ENCODE measurements at places on chromosomes 13 and 19.

DNA sequence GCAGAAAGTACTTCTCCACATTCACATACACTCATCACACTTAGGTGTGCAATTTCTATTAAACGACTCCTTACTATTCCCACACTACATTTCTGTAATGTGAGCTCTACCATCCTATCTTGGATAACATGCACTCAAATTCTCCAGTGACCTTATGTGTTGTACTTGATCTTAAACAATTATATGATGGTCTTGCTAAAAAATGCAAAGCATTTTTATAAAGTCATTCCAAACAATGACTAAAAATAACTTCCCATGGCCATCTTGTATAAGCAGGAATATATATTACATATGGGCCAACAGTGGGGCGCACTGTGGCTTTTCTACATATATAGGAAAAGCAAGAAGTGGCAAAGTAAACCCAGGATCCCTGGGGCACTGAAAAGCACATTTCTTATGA is 155.5 kb downstream of the FLT1 start:
- H3K4me1 ChIP-seq, result no peaks in the 10 kb centered on the region
- DNase-seq, result no peak
- no peaks in the 10 kb centered on the region for H3K36me3 ChIP-seq
- H3K27ac ChIP-seq, result no peak overlapping the region
- no peaks in the 10 kb centered on the region for H3K27me3 ChIP-seq

DNA sequence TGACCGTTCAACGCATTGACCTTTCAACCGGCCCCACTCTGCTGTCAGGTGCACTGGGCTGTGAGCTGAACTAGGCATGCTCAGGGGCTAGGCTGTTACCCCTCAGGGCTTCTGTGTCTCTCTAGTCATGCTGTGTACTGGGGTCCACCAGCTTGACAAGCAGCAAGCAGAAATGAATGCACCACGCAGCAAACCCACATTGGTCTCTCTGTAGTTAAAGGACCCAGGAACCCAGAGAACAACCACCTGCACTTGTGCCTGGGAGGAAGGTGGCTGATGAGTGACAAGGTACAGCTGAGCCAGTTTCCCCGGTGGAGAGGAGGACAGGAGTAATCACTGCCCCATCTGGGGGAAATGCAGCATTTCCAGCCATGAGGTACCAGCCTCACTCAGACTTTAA is 159.9 kb downstream of the USP12 start:
- no peaks in the 10 kb centered on the region for H3K27me3 ChIP-seq
- no peaks in the 10 kb centered on the region for H3K4me1 ChIP-seq
- no peaks in the 10 kb centered on the region for H3K36me3 ChIP-seq
- H3K27ac ChIP-seq, result no peak overlapping the region
- H3K4me3 ChIP-seq, result no peak overlapping the region

GRCh38 chr13:30705680-30706079 is 29.7 kb upstream of the ALOX5AP start:
- DNase-seq, result no peak
- H3K36me3 ChIP-seq, result no peaks in the 10 kb centered on the region
- H3K27me3 ChIP-seq, result no peaks in the 10 kb centered on the region
- H3K4me3 ChIP-seq, result no peak overlapping the region
- H3K4me1 ChIP-seq, result no peaks in the 10 kb centered on the region

GRCh38 chr13:88840085-88840484 is 1168.9 kb downstream of the SLITRK5 start:
- no peak overlapping the region for H3K4me3 ChIP-seq
- no peak for DNase-seq
- no peaks in the 10 kb centered on the region for H3K36me3 ChIP-seq
- H3K27ac ChIP-seq, result no peak overlapping the region
- H3K27me3 ChIP-seq, result no peaks in the 10 kb centered on the region

- no peaks in the 10 kb centered on the region for H3K36me3 ChIP-seq
- H3K27ac ChIP-seq, result no peak overlapping the region
- no peak overlapping the region for H3K4me3 ChIP-seq
- no peaks in the 10 kb centered on the region for H3K4me1 ChIP-seq
- DNase-seq, result no peak
Measured at GRCh38 chr13:21100994-21101757, 39.8 kb upstream of the LATS2 start.

All from uterus (tissue), 4 donors.